ENCODE measurements at places on chromosomes 1 and 21.

DNA sequence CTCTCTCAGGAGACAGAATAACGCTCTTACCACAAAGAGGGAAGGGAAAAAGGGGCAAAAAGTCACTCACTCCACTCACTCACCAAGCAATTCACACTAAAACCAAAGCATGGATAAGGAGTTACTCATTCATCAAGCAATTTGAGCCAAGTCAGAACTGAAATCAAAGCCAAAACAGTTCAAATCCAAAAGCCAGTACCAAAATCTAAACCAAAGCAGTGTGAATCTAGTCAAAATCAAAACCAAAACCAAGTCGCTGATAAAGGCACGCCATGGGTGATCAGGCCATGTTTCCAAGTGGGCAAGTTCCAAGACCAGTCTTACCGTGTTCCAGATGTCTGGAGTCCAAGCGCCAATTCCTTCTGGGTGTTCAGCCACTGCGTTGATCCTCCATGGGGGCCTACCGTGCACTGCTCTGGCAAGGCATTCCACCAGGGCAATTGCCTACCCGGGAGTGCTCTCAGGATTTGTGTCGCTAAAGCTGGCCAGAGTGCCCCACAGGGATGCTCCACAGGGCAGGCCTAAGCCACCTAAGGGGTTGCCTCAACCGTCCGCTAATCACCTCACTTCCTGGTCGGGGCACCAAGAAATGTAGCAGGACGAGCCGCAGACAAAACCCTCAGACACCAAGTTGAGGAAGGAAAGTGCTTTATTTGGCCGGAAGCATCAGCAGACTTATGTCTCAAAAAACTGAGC is 142.3 kb downstream of the TRIM33 start:
- no peak for DNase-seq

DNA sequence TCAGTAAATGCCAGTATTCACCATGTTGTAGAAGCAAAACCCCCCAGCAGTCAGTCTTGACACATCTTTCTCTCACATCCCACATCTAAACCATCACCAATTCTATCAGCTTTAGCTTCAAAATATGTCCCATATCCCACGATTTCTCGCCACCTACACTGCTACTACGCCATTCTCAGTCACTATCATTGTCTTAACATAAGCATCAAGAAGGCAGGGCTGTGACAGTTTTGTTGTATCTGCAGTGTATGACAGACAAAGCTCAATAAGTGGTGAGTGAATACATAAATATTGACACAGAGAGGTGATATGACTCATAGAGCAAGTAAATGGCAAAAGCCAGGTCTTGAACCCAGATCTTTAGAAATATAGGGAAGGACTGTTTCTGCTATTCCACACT is 59.9 kb downstream of the JAK1 start:
- no peak for DNase-seq

DNA sequence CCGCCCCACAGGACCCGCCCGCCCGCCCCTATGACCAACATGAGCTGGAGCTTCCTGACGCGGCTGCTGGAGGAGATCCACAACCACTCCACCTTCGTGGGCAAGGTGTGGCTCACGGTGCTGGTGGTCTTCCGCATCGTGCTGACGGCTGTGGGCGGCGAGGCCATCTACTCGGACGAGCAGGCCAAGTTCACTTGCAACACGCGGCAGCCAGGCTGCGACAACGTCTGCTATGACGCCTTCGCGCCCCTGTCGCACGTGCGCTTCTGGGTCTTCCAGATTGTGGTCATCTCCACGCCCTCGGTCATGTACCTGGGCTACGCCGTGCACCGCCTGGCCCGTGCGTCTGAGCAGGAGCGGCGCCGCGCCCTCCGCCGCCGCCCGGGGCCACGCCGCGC is 7.9 kb upstream of the IBA57 start:
- DNase-seq = no peak

- no peak for DNase-seq
Measured at GRCh38 chr1:41844255-41844654, 74.5 kb downstream of the HIVEP3 start.

- no peak for DNase-seq
Measured at GRCh38 chr1:232921381-232921780, 29.0 kb upstream of the NTPCR start.
